ENCODE measurements at places on chromosomes 6 and 20.

- no peak for DNase-seq
Observed at GRCh38 chr20:50516180-50516934, 6.2 kb downstream of the PTPN1 start.

DNA sequence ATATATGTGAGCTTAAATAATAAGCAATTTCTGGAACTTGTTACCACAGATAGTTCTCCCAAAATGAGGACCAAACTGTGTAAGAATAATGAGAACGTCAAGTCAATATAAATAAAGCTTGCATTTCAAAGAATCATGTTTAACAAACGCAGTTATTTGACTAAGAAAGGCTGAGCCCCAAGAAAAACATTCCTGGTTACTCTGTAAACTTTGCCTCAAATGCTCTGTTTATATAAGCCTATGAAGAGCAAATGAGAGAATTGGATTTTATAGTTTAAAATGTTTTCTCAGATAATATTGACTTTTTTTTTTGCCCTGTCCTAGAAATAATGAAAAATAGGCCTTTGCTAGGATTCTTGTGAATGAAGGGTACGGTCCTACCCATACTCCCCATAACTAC, 81.3 kb downstream of the C6orf52 start:
- no peak for DNase-seq

DNA sequence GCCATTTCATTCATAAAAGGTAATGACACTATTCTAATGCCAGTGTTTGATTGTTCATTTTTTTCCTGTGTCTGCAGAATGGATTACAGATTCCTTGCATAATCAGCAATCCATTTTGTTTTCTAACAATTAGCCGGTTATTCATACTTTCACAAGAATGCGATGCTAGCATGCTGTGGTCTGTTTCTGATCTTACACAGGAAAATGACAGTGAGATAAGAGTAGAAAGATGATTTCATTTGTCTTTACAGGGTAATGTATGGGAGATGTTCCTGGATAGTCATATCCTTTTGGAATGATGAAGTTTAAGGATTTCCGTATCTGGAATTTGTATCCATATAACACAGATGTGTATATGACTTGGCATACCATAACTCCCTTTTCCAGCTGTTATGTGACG, 207.3 kb downstream of the FARS2 start:
- DNase-seq = no peak

GRCh38 chr6:163585932-163586437, 171.5 kb downstream of the QKI start:
- no peak for DNase-seq

Measured in NCI-H1417 treated with DMSO at 0.1 percent for 48 hours (cell line).